Vagina (tissue), 2 donors: ENCODE measurements at places on chromosomes 2 and 18.
A peak's percentile ranks its signal among the peaks of the same experiment; 100 is the strongest.

DNA sequence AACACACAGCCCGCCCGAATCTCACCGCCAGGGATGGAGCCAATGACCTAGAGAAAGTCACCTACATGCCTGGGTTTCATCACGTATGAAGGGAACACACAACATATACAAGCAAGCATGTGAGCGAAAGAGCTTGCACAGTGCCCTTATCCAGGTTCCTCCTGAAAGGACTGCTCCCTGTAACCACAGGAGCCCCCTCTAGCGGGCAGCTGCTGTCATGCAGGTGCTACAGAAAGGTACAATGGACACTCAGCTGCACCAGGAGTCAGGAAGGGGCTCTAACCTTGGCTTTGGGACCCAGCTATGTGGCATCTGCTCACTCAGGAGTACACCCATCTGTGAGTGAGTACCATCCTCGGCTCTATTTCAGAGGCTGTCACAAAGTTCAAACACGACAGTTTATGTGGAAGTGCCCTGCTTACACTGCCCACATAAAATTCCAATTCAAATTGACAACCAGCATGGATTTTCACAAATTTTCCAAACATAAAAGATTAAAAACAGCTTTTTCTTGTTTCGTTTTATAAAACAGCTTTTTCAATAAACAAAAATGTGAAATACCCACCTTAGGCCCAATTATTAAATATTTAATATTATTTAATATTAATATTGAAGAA, 3.5 kb downstream of the NDUFA10 start:
- DNase-seq, result no peak

GRCh38 chr2:190827720-190828119, 52.9 kb upstream of the GLS start:
- no peak for DNase-seq

GRCh38 chr2:238505119-238505891, 78.6 kb downstream of the ASB1 start:
- no peak for DNase-seq

- no peak for DNase-seq
These were observed 283.9 kb upstream of the ACVR2A start for GRCh38 chr2:147560810-147561535.

GRCh38 chr2:239854596-239854995, 170.5 kb downstream of the NDUFA10 start:
- peak; percentile 7 for DNase-seq

GRCh38 chr2:63023444-63023843, 27.2 kb upstream of the OTX1 start:
- no peak for DNase-seq
